ENCODE measurements at places on chromosomes 16 and 17.
A peak's percentile ranks its signal among the peaks of the same experiment; 100 is the strongest.

GRCh38 chr17:52465407-52465806 lies 306.9 kb upstream of the CA10 start:
- DNase-seq = no peak

DNA sequence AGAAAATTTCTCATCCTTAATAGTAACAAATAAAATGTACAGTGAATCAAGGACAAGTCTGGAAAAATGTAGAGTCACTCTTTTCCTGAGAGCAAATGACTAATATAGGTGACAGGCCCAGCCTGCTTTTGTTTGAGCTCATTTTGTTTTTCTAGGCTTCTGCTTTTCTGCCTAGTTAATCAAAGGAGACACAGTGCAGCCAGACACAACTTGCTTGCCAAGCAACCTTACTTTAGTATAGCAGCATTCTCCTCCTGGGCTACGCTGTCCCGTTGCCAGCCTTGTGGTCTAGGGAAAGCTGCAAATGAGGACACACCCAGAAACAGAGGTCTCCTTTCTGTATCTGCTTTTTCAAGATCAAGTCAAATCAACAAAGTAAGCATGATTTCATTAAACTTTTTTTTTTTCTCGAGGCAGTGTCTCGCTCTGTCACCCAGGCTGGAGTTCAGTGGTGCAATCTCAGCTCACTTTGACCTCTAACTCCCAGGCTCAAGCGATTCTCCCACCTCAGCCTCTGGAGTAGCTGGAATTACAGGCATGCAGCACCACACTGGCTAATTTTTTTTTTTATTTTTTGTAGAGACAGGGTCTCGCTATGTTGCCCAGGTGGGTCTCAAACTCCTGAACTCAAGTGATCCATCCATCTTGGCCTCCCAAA lies 17.2 kb downstream of the GINS3 start:
- peak; percentile 26 for DNase-seq

- no peak for DNase-seq
Measured at GRCh38 chr16:89193576-89194293, 6.6 kb downstream of the SLC22A31 start.

GRCh38 chr16:2915196-2915929 lies 3.6 kb downstream of the FLYWCH1 start:
- no peak for DNase-seq

DNA sequence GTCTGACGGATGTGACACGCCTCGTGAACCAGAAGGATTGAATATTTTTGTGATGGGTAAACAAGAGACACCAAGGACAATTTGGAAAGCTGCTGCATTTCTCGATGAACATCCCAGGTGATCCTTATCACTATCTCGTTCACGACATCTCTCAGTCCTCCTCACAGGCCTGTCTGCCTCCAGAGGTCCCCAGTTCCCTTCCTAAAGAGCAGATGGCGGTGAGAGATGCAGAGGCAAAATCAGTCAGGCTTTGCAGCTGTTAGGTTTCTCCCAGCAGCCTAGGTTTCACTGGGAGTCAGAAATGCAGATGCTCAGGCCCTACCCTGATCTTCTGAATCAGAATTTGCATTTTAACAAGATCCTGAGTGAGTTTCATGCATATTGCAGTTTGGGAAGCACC lies 23.6 kb downstream of the SCPEP1 start:
- DNase-seq = no peak

Measured in suppressor macrophage treated with lipopolysaccharide for 4 hours (primary cell).